Skeletal muscle cell (primary cell): ENCODE measurements at places on chromosomes 11 and 22.

DNA sequence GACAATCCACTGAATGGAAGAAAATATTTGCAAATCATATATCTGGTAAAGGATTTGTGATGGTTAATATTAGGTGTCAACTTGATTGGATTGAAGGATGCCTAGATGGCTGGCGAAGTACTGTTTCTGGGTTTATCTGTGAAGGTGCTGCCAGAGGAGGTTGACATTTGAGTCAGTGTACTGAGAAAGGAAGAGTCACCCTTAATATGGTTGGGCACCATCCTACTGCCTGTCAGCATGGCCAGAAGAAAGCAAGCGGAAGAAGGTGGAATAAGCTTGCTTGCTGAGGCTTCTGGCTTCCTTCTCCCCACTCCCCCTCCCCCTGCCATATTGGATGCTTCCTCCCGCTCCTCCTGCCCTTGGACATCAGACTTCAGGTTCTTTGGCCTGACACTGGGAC is 101.9 kb downstream of the GAB2 start:
- DNase-seq = no peak

GRCh38 chr11:70522593-70523311 is 124.4 kb downstream of the CTTN start:
- DNase-seq = no peak

DNA sequence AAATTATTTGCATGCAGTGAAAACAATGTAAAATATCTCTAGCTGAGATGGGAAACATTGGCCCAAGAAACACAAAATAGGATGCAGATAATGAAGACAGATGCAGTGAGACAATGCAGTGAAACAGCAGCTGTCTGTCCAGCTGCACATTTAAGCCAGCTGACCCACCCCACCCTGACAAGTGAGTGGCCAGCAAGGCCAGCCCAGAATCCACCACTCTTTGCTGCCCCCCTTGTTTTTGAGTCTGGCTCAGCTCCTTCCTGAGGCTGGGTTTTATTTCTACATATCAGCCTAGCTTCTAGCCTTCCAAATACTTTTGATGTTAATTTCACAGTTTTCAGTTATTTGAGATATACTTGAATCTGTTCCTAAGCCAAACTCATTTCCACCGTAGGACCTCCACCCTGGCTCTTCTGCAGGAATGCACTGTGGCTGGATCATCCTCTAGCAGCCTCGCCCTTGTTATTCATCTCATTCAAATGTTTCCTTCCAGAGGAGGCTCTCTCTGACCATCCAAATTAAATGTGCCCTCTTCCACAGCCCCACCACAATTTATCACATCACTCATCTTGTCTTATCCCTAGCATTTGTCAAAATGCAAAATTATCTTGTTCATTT is 154.1 kb upstream of the POU2AF2 start:
- DNase-seq = no peak

DNA sequence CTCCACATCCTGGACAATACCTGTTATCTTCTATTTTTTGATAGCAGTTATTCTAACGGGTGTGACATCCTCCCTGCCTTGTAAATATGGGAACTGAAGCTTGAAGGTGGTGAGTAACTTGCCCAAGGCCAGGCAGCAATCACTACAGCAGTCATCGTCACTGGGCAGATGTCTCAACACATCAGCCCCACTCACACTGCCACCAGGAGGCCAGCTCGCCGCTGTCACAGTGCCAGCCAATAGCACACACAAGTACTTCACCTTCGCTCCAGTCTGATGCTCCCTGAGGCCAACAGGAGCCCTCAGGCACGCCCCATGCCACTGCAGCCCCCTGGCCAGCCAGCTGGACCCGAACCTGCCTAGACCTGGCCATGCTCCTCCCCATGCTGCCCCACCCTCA is 4.9 kb upstream of the TTLL1 start:
- no peak for DNase-seq

DNA sequence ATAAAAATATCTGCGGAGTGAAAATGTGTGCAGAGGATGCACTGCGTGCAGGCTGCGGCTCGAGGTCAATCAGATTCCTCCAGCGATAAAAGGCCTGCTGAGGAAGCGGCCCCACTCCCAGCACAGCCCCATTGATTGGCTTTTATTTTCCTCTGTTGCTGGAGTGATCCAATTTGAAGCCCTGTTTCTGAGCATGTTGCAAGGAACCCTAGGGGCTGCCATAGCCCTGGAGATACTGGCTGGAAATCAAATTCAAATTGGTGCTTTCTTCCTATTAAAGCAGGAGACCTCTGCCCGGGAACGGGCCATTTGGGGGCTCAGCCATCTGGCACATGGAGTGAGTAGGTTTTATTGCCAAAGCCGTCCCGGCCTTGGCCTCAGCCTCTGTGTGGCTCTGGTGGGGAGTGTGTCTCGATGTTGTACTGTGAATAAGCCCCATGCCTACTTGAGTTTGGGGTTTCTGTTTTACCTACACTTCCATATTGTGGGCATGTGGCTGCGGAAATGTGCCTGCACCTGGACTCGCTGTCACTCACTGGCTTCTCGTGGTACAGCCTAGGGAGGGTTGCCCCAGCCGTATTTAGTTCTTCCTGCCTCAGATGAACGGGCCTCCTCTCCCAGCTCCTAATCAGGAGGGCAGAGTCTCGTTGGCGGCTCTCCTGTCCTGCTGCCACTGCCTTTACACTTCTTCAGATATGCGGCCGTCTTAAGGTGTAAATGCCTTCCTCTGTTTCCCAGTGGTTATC is 25.6 kb downstream of the PARVB start:
- no peak for DNase-seq

DNA sequence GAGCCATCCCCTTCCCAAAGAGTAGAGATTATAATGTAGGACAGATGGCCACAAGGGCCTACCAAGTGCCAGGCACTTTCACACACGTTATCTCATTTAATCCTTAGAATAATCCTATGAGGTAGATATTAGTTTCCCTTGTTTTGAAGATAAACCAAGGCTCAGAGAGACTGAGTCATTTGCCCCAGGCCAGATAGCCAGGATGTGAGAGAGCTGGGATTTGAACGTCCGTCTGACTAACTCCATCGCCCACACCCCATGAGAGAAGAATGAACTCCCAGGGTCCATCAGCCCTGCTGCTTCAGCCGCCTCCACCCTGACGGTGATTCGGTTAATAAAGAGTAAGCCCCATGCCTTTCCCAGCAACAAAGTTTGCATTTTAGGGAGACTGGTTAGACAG is 10.7 kb downstream of the PRG3 start:
- no peak for DNase-seq

- DNase-seq = no peak
Measured at GRCh38 chr22:39985383-39986035, 9.2 kb upstream of the FAM83F start.

DNA sequence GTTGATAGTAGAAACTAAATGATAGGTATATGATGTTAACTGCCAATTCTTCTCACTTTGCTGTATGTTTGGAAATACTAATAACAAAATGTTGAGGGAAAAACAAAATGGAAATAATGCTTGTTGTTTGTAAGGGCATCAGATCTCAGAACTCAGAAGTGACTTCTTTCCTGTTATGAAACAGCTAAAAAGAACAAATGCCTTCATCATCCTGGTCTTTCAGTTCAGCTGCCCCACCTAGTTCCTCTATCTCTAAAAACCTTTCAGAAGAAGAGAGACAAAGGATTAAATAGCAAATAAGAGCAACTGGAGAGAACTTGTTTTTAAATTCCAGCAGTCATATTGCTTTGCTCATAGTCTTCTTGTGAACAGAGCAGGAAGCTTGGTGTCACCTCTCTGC is 345.3 kb upstream of the NCAM1 start:
- no peak for DNase-seq

DNA sequence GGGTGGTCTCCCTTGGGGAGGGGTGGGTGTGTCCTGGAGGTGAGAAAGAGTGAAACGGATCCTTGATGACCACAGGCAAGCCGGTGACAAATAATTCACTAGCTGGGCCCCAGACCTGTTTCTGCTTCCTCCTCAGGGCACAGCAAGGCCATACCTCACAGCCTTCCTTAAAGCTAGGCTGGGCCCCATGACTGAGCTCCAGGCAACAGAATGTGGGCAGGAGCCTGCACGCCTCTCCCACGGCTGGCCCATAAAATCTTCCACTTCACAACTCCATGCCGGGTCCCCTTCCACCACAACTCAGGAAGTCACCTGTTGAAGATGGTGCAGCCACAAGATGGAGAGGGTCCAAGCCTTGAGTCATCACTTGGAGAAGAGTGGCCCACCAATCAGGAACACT is 23.9 kb downstream of the SLC22A12 start:
- no peak for DNase-seq

DNA sequence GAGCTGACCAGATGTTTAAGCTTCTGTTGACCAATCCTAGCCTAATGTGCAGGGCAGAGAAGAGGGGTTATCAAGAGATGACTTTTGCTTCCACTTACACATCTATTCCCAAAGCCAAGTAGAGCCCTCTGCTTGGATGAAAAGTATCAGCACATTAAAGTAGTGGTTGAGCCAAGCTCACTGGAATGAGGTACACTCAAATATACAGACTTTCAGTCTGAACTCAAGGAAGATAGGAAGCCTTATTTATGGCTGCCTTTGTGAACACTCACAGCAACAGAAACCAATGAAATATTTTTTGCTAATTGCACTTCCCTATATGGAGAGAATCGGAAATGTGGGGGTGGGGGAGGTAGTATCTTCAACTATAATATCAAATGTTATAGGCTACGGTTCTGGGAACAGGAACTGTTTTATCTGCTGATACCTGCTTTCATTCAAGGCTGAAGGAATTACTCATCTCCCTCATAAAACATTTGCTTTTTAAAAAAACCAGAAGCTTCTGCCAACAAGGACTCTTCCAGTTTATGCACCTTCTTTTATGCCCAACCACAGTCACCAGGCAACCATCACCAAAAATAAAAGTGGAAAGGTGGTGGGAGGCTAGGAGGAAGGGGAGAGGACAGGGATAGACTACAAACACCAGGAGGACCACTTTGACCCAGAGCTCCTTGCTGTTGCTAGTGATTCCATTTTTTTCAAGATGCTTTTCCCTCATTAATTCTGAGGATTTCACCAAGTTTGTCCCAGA is 91.2 kb downstream of the CLPB start:
- no peak for DNase-seq

DNA sequence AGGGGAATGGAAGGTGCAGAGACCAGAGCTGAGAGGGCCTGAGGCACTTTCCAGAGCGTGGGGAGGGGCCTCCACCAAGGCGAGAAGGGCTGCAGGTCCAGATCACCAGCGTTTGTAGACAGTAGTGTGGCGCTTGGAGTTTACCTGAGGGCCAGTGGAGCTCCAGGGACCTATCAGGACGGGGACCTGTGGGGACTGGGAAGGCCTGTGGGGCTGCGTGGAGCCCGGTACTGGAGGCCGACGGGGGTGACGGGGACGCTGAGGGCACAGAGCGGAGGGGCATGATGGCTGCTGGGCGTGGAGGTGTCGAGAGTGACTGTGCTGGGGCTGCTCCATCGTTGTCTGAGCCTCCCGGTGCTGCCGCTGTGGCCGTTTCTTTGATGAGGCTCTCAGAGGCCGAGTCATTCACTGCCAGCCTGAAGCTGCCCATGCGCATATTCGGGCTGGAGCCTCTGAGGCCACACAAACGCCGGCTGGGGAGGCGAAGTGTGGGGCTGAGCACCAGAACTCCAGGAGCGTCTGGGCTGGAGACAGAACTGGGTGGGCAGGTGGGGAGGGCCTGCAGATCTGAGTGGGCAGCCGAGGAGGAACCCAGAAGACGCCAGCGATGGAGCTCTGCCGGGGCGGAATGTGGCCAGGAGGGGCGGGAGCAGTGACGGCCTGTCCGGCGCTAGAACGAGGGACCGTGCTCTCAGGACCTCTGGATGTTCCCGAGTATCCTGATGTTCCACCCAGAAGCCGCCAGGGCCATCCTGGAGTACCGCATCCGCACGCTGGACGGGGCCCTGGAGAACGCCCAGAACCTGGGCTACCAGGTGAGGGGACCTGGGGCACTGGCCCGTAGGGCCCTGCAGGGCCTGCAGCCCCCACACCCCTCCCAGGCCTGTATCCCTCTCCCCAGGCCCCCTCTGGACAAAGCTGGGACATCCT is 2.6 kb downstream of the PGGHG start:
- DNase-seq = no peak

GRCh38 chr22:29302681-29303465 is 3.6 kb upstream of the GAS2L1 start:
- DNase-seq = no peak

DNA sequence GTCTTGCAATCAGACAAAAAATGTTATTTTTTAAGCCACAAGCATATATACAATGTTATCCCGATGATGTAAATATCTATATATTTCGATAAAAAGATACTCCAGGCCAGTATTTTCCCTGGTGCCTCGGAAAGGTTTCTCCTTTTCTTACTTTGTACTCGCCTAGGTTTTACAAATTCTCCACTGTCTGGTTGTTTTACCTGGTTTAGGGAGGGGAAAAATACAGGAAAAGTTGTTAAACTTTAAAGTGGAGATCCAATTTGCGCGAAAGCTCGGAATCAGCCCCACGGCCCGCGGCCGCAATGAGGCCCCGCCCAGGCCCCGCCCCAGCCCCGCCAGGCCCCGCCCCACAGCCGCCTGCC is 58.4 kb upstream of the WNT7B start:
- no peak for DNase-seq

- no peak for DNase-seq
Measured at GRCh38 chr11:77147668-77148321, 19.7 kb downstream of the MYO7A start.

DNA sequence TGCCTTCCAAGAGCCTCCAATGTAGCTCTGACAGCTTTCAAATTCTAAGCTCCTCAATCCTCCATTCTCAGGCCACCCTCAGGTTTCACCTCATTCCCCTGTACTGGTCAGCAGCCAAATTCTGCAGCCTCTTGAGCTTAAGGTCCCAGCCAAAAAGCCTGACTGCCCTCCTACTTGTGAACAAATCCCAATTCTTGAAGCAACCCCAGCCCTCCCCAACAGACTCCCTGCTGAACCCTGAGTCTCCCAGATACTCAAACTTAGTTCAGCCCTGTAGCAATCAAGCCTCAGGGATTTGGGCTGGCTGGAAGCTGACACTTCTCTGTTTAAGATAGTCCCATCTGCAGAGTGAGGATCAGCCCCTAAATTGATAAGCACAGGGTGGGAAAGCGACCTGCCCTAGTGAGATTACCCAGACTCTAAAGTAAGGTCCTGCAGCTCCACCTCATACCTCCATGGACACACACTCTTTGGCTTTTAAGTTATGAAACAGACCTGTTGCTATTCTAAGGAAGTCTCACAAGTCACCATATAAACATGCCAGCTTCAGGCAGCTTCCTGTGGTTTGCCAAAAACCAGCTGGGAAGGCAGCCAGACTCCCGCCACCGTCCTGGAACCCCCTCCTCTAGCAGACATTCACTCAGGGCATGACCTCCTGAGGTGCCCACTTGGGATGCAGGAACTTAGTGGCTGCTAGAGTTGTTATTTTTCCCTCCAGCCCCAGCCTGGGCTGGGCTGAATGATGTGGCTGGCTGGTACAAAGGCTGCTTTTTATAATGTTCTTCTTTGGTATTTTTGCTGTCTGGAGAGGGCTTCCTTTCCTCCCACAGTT is 82.5 kb upstream of the PICALM start:
- DNase-seq = no peak

- no peak for DNase-seq
Measured at GRCh38 chr11:87879118-87879517, 296.1 kb downstream of the RAB38 start.
